ENCODE measurements at places on chromosomes 5 and 9. TPM values are rescaled to one million over a fixed set of nuclear protein-coding genes. Genes with fewer than 3 reads are reported as not detected.

DNA sequence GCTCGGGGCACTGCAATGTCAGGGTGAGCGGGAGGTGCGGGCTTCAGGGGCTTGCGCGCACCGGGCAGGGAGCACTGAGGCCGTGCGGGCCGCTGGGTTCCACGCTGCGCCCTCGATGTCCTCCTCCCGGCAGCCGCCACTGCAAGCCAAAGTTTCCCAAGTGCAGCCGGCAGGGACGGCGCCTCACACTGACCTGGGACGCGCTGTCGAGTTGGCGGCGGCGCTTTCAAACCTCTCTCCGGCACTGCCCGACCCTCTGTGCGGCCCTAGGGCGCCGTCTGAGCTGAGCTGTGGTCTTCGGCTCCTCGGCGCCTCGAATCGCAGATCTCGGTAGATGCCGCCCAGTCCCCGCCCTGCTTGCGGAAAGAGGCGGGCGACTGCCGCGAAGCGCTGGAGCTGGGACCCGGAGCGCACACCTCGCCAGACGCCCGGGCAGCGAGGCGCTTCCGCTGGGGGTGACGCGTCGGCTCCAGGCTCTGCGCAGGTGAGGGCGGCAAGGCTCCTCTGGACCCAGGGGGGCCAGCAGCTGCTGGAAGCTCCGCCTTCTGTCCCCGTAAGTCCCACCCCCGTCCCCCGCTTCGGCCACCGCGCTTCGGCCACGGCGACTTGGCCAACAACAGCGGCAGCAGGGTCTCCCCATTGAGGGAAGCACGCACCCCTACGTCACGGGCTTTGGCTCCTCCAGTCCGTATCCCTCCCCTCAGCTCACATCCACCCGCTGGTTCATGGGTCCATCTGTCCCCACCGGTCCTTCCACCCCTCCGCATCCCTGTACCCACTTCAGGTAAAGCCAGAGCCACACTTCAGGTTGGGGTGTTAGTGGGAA is at the start of gene ANKRD34B:
ANKRD34B (minus strand) TSS at position 320 of the 826 bp plus-strand sequence. CDS start 10,261 bp downstream, outside the sequence.
- no peak for DNase-seq

- DNase-seq = no peak
Measured at GRCh38 chr9:71937898-71938297, 26.5 kb downstream of the C9orf85 start.

DNA sequence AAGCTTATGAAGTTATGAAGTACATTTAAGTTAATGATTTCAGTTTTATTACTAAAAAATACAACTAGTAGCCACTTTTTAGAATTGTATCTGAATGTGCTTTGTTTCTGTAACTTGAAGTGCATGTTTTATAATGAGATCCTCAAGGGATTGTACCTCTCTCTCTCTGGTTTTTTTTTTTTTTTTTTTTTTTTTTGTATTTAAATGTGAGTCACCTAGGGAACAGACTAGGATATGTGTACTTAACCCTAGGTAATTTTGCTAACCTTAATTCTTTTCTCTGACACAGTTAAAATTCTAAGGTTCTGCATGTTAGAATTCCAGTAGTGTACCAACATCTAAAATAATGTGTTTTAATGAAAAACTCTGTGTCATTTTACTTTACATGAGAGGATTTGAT is 59.5 kb downstream of the CDC42SE2 start:
- DNase-seq = no peak

GRCh38 chr5:60340965-60341471 is 358.9 kb downstream of the DEPDC1B start:
- DNase-seq = no peak

GRCh38 chr9:136117916-136118319 is 757 bp downstream of the TMEM250 start:
- no peak for DNase-seq

Gene SGCD
- total RNA-seq = 3.3 TPM

Gene IFNE
- total RNA-seq = under 0.01 TPM

DNA sequence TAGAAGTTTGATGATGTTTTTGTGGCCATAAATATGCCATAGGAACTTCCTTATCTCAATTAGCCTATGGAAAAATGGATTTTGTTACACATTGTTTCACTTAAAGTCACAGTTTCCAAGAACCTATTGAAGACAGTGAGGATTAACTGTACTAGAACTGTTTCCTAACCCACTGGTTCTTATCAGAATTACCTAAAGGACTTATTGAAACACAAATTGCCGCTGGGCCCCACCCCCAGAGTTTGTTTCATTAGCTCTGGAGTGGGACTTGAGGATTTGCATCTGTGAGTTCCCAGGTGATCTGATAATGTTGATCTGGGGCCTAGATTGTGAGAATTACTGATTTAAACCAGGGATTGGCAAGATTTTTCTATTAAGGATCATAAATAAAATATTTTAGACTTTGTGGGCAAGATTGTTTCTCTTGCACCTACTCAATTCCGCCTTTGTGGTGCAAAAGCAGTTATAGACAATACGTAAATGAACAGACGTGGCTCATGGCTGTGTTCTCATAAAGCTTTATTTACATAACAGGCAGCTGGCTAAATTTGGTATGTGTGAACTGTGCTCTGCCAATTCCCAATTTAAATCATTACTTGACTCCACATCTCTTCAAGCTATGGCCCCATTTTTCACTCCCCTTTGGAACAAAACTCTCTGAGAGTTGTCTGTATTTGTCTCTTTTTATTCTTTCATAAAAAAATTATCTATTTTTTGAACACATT is 9.3 kb downstream of the JAK2 start:
- DNase-seq = no peak

DNA sequence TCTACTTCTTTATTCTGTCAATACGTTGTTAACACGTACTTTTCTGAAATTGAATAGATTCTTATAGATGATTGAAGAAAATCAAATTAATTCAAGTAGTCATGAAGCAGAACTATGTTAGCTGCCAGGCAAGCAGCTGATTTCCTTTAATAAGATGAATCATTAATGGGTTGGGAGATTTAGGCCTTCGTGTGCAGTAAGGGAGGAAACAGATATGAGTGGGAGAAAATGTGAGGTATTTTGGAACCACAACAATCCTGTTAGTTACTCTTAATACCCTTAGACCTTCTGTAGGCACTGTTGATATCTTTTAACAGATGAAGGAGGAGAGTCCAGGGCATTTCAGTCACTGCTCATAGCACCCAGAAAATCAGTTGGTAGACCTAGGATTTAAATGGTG is 121.0 kb downstream of the AOPEP start:
- no peak for DNase-seq

Gene ADAMTS2
- total RNA-seq = 3.3 TPM

GRCh38 chr5:13307480-13307879 is 637.0 kb downstream of the DNAH5 start:
- DNase-seq = no peak

DNA sequence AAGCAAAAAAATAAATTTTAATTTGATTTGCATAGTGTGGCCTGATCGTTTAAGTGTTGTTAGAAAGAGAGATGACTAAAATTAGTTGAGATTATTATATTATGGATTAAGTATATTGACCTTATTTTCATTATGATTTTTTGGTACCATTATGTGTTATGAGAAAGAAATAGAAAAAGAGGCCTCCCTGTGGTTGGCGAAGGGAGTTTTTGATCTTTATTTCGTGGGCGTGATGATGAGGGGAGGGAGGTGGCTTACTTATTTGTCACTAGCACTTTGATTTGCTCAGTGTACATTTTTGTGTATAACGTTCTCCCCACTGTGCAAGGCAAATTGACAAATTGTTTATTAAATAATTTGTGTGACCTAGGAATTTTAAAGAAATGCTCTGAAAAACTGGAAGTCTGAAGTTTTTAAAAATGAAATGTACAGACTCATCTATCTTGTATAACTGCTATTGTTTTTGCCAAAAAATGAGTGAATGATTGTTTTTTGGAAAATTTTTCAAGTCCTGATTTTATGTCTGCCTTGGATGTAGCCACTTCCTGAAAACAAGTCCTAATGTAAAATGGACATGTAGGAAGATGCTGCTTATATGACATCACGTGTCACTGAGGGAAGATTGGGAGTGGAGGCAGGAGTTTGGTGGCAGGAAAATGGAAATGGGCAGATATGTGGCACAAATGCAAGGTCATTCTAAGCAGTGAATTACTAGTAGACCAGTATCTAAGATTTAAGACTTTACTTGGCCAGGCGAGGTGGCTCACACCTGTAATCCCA is 3.0 kb downstream of the DAPK1 start:
- no peak for DNase-seq

DNA sequence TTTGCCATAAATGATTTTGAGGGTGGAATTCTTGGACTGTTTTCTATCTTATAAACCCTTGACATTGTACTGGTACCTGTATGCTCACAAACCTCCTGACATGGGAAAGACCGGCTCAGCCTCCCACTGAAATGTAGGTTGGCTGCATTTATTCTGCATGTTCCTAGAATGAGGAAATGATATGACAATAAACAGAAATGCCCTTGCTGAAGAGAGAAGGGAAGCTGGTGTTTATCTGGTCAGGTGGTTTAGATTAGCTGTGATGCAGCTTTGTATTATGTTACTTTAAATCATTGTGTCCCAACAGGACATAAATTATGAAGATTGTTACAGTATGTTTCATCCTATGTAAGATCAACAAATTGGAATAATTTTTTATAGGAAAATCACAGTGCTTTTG is 23.1 kb upstream of the CATSPER3 start:
- DNase-seq = no peak

DNA sequence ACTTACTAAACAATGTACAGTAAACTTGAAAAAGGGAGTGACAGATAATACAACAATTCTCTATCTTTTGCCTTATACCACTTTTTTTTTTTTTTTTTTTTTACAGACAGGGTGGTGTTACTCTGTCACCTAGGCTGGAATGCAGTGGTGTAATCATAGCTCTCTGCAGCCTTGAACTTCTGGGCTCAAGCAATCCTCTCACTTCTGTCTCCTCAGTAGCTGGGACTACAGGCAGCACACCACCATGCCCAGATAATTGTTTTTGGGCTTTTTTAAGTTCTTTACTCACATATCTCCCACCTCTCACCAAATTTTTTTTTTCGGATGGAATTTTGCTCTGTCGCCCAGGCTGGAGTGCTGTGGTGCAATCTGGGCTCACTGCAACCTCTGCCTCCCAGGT is 171.9 kb upstream of the SLC12A2 start:
- no peak for DNase-seq

DNA sequence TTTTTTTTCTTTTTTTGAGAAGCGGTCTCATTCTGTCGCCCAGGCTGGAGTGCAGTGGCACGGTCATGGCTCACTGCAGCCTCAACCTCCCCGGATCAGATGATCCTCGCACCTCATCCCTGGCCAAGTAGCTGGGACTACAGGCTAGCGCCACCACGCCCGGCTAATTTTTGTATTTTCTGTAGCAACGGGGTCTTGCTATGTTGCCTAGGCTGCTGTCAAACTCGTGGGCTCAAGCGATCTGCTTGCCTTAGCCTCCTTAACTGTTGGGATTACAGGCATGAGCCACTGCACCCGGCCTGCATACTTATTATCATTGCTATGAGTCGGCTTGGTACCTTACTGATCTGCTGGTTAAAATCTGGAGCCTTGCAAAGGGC is 790 bp upstream of the IARS1 start:
- no peak for DNase-seq

DNA sequence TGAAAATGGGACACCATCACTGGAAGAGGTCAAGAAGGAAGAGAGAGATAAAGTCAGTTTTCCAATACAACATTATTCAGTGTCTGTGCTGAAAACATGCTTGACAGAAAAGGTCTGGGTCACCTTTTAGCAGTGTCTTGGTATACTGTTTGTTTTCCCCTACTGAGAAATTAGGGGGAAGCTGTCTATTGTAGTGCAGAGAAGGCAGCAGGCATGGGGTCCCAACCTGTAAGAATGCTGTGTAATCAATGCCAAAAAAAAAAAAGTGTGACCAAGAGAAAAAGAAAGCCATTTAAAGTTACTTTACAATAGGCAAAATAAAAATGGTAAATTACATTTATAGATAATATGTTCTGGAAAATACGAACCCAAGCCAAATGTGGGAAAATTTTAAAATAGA is 139.3 kb downstream of the RAB3C start:
- DNase-seq = no peak

GRCh38 chr5:20522905-20523482 is 535.0 kb upstream of the CDH18 start:
- no peak for DNase-seq

GRCh38 chr5:163889369-163889768 is 383.9 kb downstream of the MAT2B start:
- DNase-seq = no peak

DNA sequence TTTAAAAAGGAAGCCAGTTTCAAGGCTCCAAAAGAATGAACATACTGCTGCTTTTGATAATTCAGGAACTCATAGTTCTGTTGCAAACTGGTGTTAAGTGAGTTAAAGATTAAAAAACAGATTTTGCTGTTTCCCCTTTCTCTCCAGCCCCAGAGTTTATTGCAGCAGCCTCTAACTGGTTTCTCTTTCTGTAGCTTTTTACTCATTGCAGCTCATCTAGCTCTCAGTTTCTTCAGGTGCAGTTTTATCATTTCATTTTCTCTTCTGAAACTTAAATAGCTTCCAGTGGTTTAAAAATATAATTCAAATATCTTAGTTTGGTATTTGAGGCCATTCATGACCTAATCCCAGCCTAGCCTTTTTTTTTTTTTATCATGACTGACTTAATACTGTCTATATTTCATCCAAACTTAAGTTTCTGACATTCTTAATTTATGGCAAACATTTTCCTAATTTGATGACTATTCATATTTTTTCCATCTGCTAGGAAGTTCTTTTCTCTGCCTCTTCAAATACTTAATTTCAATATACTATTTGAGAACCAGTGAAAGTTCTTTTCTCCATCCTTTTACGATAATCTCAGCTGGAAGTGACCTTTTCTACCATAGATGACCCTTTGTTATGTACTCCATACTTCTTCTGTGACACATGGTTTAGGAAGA is 252.7 kb upstream of the GRIA1 start:
- DNase-seq = no peak

DNA sequence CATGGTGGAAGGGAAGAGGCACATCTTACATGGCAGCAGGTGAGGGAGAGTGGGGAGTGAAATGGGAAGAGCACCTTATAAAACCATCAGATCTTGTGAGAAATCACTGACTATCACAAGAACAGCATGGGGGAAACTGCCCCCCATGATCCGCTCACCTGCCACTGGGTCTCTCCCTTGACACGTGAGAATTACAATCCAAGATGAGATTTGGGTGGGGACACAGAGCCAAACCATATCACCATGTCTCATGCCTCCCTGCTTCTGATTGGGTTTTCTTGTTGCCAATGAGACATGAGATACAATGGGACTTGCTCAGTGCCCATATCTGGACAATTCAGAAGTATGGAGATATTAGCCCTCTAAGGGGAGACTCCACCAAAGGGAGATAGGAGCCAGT is 97.4 kb downstream of the TARS1 start:
- DNase-seq = no peak

DNA sequence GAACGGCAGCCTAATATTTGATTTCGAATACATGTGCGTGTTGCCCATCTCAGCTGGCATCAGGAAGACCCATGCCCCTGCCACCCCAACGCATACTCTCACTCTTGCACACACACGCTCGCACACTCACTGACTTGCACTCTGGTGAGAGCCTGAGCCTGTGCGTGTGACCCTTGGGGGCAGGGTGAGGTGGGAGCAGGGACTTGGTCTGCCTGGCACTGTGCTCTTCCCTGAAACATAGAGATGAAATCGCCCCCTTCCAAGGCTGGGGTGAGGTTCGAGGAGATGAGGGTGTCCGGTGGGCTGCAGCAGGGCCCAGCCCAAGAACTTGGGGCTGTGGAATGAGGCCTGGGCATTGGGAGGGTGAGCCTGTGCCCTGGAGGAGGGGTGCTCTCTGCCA is 1.2 kb downstream of the LCN9 start:
- DNase-seq = no peak

Gene LCN15
- total RNA-seq = not detected

Gene FAXDC2
- total RNA-seq = 2.4 TPM

GRCh38 chr9:5482194-5482593 is 28.1 kb upstream of the PDCD1LG2 start:
- DNase-seq = no peak

- no peak for DNase-seq
Measured at GRCh38 chr5:169344629-169345028, 43.7 kb upstream of the SLIT3 start.

All from frontal cortex (tissue), 4 donors.